ENCODE measurements at places on chromosomes 7 and 10. TPM values are rescaled to one million over a fixed set of nuclear protein-coding genes. Genes with fewer than 3 reads are reported as not detected.

- no peak for DNase-seq
Measured at GRCh38 chr10:78787125-78787524, 281.6 kb upstream of the ZMIZ1 start.

GRCh38 chr7:131329176-131329570, 1.5 kb downstream of the MKLN1 start:
- no peak for DNase-seq

DNA sequence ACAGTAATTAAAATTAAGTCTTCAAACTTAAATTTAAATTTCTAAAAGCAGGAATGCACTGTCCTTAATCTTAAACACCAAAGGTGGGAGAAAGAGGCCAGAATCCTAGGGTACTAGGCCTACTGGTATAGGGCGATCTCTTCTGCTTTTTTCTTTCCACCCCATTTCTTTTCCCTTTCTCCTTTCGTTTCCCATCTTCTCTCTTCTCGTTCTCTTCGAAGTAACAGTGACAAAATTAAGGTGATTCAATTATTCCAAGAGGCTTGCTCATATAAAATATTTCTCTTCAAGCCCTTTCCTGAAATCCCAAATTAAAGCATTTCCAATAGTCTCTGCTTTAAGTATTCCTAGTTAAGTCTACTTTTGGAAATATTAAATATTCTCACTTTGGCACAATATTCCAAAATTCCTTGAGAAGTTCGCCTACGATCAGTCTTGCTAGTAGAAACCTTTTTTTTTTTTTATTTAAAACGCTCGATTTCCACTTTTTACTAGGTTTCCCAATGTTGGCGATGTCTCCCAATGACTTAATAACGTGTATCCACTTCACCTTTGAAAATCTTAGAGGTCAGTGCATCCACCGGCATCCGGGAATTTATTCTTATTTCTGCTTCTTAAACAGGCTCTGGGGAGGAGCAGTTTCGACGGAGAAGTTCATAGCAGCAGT, 765 bp upstream of the LCOR start:
- DNase-seq: no peak

- no peak for DNase-seq
Measured at GRCh38 chr7:144019457-144019856, 19.3 kb downstream of the OR6B1 start.

GRCh38 chr10:119398996-119399395, 143.5 kb downstream of the RGS10 start:
- no peak for DNase-seq

DNA sequence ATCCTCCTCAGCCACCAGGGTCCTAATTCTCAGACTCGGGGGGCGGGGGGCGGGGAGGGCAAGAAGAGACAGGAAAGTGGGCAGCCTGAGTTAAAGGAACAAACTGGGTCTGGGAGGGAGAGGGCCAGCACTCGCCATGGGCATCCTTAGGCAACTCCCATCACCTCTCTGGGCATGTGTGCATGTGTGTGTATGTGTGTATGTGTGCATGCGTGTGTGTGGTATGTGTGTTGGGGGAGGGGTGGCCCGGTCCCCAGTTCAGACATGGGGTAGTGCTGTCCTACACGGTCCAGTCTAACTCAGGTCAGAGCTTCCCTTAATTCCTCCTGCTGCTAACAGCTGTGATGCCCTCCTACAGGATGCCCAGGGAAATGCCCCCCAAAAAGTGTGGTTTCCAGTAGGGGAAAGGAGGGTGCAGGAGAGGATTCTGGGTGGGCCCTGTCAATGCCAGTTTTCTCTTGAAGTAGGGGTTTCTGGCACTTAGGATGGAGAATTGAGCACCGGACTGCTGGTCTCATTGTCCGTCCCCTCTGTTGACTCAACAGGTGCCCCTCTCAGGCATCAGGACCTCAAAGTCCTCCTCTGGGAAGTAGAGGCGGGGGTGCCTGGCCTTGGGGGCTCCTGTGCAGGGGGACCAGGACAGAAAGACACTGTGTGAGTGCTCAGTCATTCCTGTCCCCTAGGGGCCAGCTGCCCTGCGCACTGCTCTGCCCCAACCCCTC, 15.1 kb upstream of the ZMIZ1 start:
- DNase-seq: no peak

GRCh38 chr7:123220396-123220795, 20.6 kb upstream of the SLC13A1 start:
- DNase-seq: no peak

GRCh38 chr7:5613607-5614006, 167.9 kb downstream of the RNF216 start:
- no peak for DNase-seq

DNA sequence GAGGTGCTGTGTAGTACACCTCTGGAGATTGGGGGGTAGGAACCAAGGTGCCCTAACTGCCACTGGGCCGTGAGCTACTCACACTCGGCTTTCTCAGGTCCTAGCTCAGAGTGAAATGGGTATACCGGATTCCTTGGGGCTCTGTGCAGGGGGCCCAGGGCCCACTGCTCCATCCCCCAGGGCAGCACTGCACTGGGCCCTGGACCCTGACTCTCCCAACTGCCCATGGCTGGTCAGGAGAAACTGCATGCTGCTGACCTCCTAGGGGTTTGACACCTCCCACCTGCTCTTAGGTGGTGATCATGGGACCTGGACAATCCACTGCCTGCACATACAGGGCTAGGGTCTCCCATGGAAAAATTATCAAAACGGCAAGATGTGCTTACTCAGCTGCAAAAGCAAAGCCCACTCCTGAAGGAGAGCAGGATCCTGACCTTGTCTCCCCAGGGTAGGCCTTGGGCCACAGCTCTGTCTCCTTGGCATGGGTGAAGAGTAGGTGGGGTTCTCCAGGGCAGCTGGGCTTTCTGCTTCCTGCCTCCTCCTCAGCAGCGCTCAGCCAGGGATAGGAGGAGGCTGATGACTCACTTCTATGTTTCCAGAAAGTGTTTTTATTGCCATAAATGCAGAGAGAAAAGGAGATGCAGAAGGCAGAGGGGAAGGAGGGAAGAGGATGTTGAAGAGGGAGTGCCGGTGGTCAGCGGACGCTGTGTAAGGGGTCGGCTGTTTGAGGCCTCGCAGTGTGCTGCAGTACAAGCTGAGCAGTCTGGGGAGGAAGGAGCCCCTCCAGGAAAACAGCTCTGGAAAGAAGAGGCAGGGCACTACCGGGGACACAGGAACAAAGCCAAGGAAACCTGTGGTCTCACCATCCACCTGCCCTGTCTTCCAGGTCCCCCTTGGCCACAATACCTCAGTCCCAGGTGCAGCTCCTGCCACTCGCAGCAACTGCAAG, 107.8 kb downstream of the ARHGAP22 start:
- peak; percentile 89 for DNase-seq

GRCh38 chr7:78222001-78222751, 423.6 kb downstream of the PHTF2 start:
- no peak for DNase-seq

GRCh38 chr10:133474027-133474426, 20.3 kb downstream of the SCART1 start:
- DNase-seq: no peak

DNA sequence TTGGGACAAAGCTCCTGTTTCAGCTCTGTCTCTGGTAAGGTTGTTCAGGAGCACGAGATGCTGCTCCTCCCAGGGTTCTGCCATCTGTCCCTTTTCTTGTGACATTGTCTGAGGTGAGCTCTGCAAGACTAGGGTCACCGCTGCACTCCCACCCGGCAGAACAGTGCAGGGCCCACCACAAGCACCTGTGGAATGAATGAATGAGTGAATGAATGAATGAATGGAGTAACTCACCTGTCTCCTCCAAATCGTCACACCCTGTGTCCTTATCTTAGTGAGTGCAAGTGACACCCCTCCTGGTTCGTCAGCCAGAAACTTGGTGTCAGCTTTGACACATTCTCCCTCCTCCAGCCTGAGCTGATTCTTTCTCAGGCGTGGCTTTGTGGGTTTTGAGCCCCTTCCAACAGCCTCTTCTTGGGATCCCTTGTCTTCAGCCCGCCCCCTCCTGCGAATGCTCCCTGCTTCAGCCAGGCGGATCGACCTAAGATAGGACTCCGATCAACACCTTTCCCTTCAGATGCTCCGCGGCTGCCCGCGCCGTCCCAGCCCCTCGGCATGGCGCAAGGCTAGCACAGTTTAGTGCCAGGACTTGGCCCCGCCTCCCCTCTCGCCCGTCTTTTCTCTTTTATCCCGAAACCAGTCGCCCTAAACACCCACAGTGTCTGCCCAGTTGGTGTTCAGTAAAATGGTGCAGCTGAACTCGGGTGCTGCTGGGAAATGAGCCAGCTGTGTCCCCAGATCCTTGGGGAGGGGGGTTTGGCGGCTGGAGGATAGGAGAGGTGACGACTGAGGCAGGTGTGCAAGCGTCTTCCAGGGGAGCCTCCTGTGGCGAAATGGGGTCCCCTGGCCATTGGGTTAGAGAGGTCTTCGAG, 89.3 kb downstream of the BEND7 start:
- DNase-seq: no peak

GRCh38 chr7:29809533-29810155, 3.3 kb downstream of the WIPF3 start:
- DNase-seq: peak; percentile 83

DNA sequence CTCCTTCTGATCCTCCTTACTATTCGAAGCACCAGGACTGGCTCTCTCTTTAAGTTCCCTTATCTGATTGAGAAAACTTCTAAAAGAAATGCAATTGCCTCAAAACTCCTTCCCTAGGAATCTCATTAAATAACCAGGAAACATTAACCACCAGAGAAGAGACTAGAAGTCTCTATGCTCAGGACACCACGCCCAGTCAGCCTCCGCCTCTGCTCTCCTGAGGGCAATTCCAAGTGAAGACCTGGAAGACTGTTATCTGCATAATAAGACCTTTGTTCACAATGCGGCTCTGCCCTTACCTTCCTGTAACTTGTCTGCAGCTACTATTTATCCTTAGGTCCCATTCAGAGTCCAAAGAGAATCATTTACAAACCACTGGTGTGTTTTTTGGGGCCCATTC, 78.8 kb downstream of the ELMO1 start:
- no peak for DNase-seq

The NEUROG3 gene
- total RNA-seq: not detected

The HGF gene
- total RNA-seq: 5.0 TPM

Data from esophagus muscularis mucosa (tissue), 4 donors.